ENCODE measurements at places on chromosomes 11 and 22. TPM values are rescaled to one million over a fixed set of nuclear protein-coding genes. Genes with fewer than 3 reads are reported as not detected.

GRCh38 chr22:43415681-43416080, 3.9 kb downstream of the MPPED1 start:
- peaks cover 12% of the 10 kb centered on the region for H3K27me3 ChIP-seq
- DNase-seq: no peak
- no peaks in the 10 kb centered on the region for H3K4me1 ChIP-seq
- H3K36me3 ChIP-seq: no peaks in the 10 kb centered on the region
- no peak overlapping the region for H3K4me3 ChIP-seq

- no peak overlapping the region for H3K27ac ChIP-seq
- DNase-seq: no peak
- H3K4me1 ChIP-seq: no peaks in the 10 kb centered on the region
Measured at GRCh38 chr11:77002776-77003175, 31.4 kb upstream of the B3GNT6 start.

DNA sequence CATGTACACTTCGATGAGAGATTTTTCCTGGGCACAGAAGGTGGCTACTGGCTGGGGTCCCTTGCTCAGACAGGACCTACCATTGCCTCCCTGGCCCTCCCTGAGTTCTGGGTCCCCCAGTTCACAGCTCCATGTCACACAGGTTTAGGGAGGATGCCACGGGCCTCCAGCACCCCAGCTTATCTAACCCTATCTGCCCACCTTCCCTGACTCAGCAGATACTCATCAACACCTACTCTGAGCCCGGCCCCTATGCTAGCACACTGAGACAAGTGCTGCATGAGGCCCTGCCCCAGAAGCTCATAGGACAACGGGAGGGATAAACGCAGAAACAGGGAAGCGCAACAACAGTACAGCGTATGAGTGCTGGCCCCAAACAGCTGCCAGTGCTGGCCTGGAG, 9.6 kb downstream of the NAGA start:
- no peaks in the 10 kb centered on the region for H3K27me3 ChIP-seq
- no peak overlapping the region for H3K4me3 ChIP-seq
- H3K4me1 ChIP-seq: no peaks in the 10 kb centered on the region
- peaks cover 9% of the 10 kb centered on the region for H3K36me3 ChIP-seq
- DNase-seq: no peak
- no peak overlapping the region for H3K27ac ChIP-seq

CACNA1I gene
- 4.6 TPM for total RNA-seq
